ENCODE measurements at places on chromosomes 13 and 19. TPM values are rescaled to one million over a fixed set of nuclear protein-coding genes. Genes with fewer than 3 reads are reported as not detected.

Gene RNF17
- total RNA-seq = not detected

GRCh38 chr13:98156259-98156658, 13.4 kb downstream of the FARP1 start:
- peaks cover 19% of the 10 kb centered on the region for H3K36me3 ChIP-seq
- no peak for DNase-seq
- H3K4me1 ChIP-seq = peaks cover 50% of the 10 kb centered on the region

DNA sequence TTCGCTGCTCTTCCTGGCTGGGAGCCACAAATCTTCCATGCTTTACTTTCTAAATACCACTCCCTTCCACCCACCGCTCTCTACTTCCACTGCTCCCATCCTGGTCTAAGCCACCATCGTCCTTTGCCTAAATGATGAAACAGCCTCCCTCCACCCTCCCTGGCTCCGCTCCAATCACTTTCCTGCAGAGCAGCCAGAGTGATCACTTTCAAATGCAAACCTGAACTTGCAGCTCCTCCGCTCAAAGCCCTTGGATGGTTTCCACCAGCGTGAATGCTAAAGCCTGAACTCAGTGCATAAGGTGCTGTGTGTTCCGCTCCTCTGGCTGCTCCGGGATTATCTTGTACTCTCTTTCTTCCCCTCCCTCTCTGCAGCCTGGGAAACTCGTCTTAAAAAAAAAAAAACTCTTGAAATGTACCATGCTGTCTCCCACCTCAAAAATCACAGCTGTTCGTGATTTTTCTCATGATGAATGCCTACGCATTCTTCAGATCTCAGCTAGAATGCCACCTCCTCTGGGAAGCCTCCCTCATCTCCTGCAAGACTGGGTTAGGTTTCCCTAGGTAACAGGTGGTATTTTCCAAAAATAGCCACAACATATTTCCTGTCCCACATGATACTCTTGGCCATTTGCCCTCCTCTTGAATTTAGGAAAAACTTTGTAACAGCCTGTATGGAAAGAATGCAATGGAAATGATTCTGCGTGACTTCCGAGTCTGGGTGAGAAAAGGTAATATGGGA, 3.7 kb upstream of the SIN3B start:
- peaks cover 44% of the 10 kb centered on the region for H3K4me1 ChIP-seq
- H3K27ac ChIP-seq = peak overlapping the region; percentile 96
- H3K4me3 ChIP-seq = peak overlapping the region; percentile 71
- no peak for DNase-seq
- no peaks in the 10 kb centered on the region for H3K27me3 ChIP-seq
- no peaks in the 10 kb centered on the region for H3K36me3 ChIP-seq

GRCh38 chr13:82467626-82468025, 1414.6 kb downstream of the SLITRK1 start:
- H3K36me3 ChIP-seq = no peaks in the 10 kb centered on the region
- H3K4me1 ChIP-seq = no peaks in the 10 kb centered on the region
- H3K27ac ChIP-seq = no peak overlapping the region
- no peak for DNase-seq

DNA sequence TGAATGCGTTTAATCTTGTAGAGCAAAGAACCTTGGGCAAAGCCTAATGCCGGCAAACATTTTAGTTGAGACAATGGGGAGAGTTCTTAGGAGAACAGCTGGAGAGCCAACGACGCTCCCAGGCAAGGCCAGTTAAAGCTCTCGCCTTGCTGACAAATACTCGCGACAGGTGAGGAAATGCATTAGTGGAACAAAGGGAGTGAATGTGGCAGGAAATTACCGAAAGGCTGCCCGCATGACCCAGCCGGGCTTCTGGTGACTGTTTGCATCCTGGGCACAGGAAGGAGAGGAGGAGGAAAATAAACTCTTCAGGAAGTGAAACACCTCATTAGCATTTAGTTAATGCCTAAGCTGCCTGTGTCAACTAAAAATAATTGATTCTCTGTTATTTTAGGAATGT, 74.6 kb downstream of the SHISA2 start:
- no peaks in the 10 kb centered on the region for H3K27me3 ChIP-seq
- H3K4me3 ChIP-seq = no peak overlapping the region
- H3K27ac ChIP-seq = no peak overlapping the region
- peaks cover 30% of the 10 kb centered on the region for H3K4me1 ChIP-seq
- no peak for DNase-seq
- H3K36me3 ChIP-seq = no peaks in the 10 kb centered on the region

Data from osteocyte (in vitro differentiated cells).